ENCODE measurements at places on chromosomes 6 and 20. TPM values are rescaled to one million over a fixed set of nuclear protein-coding genes. Genes with fewer than 3 reads are reported as not detected.

GRCh38 chr20:37303637-37304036, 14.2 kb downstream of the MANBAL start:
- no peak for DNase-seq

Gene FAM209B
- total RNA-seq, result 1.8 TPM

Gene SOX18
- total RNA-seq, result 1.1 TPM

GRCh38 chr6:12049165-12049564, 37.1 kb downstream of the HIVEP1 start:
- DNase-seq, result no peak

Gene C20orf141
- total RNA-seq, result not detected

- DNase-seq, result no peak
Observed at GRCh38 chr6:82337688-82338257, 25.8 kb upstream of the TPBG start.

Gene ADGB
- total RNA-seq, result not detected

Gene GATA5
- total RNA-seq, result not detected

Gene AK9
- 3.1 TPM for total RNA-seq

DNA sequence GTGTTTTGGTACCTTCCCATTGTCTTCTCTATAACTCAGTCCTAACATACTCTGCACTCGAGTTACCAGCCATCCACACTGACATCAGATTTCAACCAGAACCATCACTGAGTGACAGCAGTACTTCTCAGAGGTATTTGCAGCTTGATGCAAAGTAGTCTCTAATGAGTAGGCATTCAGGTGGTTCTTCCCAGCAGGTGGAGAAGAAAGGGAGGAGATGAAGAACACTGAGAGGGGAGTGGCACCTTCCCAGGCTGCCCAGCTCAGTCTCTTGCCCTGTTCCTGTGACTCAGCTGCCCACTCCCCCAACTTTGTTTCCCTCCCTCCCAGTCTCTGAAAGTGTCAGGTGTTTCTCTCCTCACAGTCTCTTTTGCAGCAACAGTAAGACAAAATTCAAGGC, 38.7 kb upstream of the SMIM28 start:
- DNase-seq, result no peak

- DNase-seq, result no peak
Observed at GRCh38 chr6:148240861-148241477, 101.7 kb upstream of the SASH1 start.

Gene GLP1R
- total RNA-seq, result 0.05 TPM

Gene MLIP
- total RNA-seq, result not detected

Gene ZC2HC1B
- not detected for total RNA-seq

GRCh38 chr6:25991785-25992412, 29.3 kb downstream of the TRIM38 start:
- DNase-seq, result peak; percentile 49

GRCh38 chr6:10268611-10269310, 146.1 kb downstream of the TFAP2A start:
- DNase-seq, result no peak

- peak; percentile 22 for DNase-seq
Observed at GRCh38 chr6:44630125-44631028, 242.9 kb downstream of the CDC5L start.

DNA sequence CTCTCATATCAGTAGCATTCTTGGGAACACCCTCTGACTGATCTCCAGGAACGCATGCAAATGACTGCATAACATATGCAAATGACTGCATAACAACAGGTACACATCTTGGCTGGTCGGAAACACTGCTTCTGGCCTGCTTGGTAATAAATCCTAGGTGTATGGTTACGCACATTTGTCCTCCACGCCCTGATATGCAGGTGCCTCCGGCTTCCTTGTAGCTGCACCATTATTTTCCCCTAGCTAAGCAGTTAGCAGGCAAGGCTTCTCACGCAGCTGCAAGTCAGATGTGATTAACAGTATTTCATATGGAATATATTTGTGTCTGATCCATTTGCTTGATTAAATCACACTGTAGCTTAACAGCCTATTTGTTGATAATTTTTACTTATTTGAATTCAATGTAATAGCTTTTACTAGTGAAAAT, 5.9 kb downstream of the RPS6KA2 start:
- no peak for DNase-seq

GRCh38 chr6:109342911-109343310, 39.4 kb downstream of the CD164 start:
- no peak for DNase-seq

Gene WFDC10B
- total RNA-seq, result not detected

- DNase-seq, result no peak
Observed at GRCh38 chr20:36887752-36888090, 11.8 kb downstream of the TLDC2 start.

- no peak for DNase-seq
Observed at GRCh38 chr6:33577718-33578117, 2.4 kb downstream of the BAK1 start.

Gene GPSM3
- 90.7 TPM for total RNA-seq

GRCh38 chr20:40880063-40880728, 148.4 kb upstream of the TOP1 start:
- no peak for DNase-seq

DNA sequence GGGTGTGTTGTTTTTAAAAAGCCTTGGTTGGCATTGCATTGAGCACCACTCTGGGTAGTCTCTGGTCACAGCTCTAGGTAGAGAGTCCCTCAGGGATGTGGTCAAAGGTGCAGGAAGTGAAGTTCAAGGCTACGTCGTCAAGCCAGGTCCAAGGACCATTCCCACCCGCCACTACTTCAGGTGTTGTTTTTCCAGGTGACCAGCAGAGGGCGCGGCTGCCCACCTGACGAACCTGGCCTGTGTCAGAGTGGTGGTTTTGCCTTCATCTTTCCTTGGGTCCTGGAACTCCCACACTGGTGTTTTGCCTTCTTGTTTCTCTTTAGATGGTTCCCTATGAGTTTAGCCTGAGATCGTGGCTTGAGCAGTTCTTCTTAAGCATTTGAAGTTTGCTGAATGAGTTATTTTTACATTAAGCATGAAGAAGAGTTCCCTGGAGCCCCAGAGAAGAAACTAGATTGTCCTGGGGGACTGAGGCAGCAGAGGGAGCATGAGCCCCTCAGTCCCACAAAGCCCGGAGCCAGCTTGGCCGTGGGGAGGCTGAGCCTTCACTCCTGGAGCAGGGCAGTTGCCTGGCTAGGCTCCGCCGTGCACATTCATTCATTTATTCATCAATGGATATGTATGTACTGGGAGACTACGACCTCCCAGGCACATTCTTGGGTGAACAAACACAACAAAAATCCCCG, 5.6 kb upstream of the PHACTR3 start:
- DNase-seq, result no peak

- DNase-seq, result no peak
Observed at GRCh38 chr6:210778-211374, 81.4 kb upstream of the DUSP22 start.

- DNase-seq, result no peak
Observed at GRCh38 chr20:11867291-11867919, 50.3 kb upstream of the BTBD3 start.

Gene RGL2
- total RNA-seq, result 31.5 TPM

Gene NKAIN2
- not detected for total RNA-seq

Gene CCN2
- total RNA-seq, result not detected

- DNase-seq, result no peak
Observed at GRCh38 chr6:38391626-38392579, 247.8 kb downstream of the BTBD9 start.

Gene CMTR1
- total RNA-seq, result 51.8 TPM

Gene ZSCAN31
- 1.5 TPM for total RNA-seq

DNA sequence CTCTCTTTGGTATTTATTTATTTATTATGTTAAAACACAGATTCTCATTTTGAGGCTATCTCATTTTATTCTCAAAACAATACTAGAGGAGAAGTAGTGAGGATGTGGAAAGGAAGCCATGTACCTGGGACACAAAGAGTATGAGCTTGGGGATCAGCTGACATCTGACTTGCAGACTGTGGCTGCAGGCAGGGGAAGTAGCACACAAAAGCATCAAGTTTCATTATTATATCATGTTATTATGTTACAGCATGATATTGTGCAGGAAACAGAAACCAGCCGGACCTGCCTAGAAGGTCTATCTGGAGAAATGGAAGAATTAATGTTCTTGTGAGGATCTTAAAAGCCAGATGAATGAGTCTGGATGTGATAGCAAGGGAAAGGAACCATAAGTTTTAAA, 248.2 kb downstream of the KHDC1L start:
- no peak for DNase-seq

DNA sequence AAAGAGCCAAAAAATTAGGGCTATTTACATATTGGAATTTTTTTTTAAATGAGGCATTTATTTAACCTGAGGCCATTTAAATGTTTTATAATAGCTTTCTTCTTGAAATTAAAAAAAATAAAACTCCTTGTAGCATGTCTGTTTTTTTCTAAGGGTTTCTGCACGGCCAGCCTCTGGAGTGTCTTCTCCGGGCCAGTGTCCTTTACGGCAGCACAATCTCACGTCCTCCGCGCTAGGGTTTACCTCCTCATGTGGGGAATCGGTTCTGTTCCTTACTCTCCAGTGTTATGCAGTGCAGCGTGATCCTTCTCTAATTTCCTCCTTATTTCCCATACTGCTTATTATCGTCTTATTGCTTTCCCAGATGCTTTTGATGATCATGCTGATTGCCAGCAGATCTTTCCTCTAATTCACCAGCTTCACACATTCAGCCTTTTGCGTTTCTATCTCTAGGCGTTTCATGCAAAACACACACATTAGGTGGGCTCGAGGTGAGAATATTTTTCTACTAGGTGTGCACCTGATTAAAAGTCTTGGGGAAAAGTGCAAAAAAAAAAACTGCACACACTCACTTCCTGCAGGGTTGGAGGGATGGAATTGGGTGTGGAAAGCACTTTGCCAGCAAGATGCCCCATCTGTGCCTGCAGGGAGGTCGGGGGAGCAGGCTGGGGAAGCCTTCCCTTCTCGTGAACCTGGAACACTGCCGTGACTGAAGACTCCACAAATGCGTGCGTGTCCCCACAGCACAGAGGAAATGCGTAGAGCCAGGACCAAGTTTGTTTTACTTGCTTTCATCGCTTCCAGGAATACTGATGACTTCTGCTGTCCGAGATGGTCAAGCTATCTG, 56.1 kb downstream of the PSMG4 start:
- no peak for DNase-seq

Gene MAP7
- total RNA-seq, result 0.94 TPM

- no peak for DNase-seq
Observed at GRCh38 chr20:16699293-16699692, 30.5 kb upstream of the SNRPB2 start.

DNA sequence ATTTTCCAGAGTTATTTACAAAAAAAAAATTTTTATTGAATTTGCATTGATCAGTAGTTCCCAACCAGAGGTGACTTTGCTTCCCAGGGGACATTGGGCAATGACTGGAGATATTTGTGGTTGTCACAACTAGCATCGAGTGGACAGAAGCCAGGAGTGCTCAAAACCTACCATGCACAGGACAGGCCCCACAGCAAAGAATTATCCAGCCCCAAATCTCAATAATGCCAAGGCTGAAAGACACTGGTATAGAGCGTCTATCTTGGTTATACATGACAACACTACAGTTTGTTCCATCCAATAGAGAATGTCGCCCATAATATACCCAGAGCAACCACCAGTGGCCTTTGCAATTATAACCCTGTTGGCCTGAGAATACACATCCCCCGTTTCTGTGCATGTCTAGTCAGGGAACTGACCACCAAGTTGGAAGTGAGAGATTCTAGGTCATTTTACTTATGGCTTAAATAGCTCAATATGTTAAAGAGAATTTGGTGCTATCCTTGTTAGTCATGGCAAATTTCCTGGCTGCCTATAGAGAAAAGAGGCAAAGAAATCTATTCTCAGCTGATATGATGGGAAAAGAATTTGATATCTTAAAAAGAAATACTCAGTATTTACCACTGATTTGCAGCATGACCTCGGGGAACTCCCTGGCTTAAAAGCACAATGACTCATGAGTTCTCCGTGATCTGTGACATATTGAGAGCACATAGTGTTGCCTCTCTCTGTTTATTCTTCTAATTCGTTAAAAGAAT, 76.0 kb upstream of the ADTRP start:
- DNase-seq, result no peak

Gene ANKRD60
- total RNA-seq, result not detected

GRCh38 chr6:27144740-27145079, 102.8 kb upstream of the PRSS16 start:
- DNase-seq, result no peak

DNA sequence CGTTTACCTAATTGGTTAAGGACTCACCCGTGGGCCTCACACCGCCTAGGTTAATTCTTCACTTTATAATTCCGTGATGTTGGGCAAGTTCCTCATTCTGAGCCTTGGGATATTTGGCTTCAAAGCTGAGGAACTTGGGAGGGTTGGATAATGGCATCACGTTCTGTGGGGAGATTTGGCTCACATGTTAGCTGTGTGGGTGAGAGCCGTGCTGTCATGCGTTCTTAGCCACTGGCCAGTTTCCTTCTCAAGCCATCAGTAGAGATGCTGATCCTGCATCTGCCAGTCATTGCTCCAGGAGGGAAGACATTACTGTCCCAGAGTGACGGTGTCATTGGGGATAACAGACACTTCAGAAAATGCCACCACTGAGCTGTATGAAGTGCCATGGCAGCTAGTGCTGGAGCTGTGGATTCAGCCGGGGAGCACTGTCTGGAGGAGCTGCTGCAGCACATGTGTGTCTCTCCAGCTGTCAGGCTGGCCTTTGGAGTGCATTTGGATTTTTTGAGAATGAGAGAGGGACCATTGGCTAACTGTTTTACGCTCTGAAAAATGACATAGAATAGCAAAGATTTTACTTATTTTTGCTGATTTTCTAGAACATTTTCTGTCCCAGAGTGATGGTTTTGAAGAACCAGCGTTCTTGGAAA, 16.5 kb downstream of the IGF2R start:
- no peak for DNase-seq

Gene TFAP2C
- total RNA-seq, result not detected

DNA sequence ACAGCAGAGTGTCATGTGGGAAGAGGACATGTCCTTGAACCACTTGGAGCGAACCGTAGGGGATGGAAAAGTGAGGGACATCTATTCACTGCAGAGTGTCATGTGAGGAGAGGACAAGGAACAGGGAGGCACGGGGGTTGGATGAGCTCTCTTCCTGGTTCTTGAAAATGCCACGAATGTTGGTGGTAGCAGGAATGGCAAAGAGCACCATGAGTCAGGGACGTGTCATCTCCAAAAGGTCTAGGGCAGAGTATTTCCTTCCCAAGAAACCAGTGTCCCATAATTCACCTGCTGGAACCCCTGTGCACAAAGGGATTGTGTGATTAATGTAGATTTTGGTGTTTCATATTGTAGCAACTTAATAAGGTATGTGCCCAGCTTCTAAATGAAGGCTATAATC, 136.8 kb downstream of the BFSP1 start:
- DNase-seq, result no peak

DNA sequence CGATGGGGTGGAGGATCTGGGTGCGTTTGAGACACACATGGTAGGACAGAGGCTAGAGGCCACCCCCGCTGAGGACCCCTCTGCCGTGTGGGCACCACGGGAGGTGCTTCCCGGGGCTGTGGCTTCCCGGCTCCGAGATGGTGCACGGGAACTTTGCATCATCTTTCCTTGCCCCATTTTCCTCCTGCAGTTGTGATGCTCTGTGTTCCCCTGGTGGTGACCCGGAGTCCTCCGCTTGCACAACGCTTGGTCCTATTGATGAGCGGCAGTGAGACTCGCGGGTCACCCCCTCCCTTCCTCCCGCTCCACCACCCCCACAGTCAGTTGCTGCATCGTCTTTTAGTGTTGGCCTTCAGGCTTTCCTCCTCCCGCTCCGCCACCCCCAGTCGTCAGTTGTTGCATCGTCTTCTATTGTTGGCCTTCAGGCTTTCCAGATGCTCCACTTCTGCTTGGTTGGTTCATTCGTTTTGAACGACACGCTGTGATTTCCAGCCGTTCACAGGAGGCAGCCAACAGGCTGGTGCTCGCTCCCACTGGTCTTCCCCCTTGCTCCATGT, 37.3 kb downstream of the PYGB start:
- no peak for DNase-seq

Measured in activated T-helper 2 cell treated with anti-CD3 and anti-CD28 coated beads, Interferon-gamma antibody, Interleukin-2, Interleukin-4, amounts not matched to agents 10 μg/mL and 5 μg/mL and 100 μg/mL, durations not matched to agents 14 hours and 24 hours and 36 hours (primary cell).